ENCODE measurements at places on chromosomes 1 and 21.

- no peak for DNase-seq
These were observed 130.5 kb downstream of the ETS2 start for GRCh38 chr21:38936240-38936639.

GRCh38 chr21:33386222-33386784 lies 16.9 kb upstream of the IFNGR2 start:
- DNase-seq = no peak

GRCh38 chr1:112618721-112619517 lies at the start of gene ST7L:
TSS of gene ST7L (minus strand) at chr1:112619141. CDS start at chr1:112619113, 28 bp downstream.
- no peak for DNase-seq

DNA sequence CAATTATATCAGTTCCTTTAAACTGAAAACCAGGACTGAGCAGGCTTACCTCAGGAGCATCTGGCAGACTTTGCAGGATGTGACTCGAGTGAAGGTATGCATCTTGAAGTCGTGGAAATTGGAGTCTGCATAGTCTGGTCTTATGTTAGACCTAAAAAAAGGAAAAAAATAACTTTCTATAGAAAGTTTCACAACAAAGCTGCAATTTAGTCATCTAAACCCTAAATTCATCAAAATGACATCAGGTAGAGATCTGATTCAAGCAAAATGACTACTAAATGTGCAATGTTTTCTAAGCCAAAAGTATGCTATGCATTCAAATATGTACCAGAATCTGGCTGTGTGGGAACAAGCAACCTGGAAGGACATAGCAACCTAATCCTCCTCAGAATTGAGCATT lies 260.1 kb downstream of the VAV3 start:
- DNase-seq = no peak

GRCh38 chr1:157357111-157357510 lies 195.2 kb downstream of the FCRL5 start:
- no peak for DNase-seq

- no peak for DNase-seq
These were observed 28.8 kb downstream of the ZP4 start for GRCh38 chr1:237861944-237862343.

DNA sequence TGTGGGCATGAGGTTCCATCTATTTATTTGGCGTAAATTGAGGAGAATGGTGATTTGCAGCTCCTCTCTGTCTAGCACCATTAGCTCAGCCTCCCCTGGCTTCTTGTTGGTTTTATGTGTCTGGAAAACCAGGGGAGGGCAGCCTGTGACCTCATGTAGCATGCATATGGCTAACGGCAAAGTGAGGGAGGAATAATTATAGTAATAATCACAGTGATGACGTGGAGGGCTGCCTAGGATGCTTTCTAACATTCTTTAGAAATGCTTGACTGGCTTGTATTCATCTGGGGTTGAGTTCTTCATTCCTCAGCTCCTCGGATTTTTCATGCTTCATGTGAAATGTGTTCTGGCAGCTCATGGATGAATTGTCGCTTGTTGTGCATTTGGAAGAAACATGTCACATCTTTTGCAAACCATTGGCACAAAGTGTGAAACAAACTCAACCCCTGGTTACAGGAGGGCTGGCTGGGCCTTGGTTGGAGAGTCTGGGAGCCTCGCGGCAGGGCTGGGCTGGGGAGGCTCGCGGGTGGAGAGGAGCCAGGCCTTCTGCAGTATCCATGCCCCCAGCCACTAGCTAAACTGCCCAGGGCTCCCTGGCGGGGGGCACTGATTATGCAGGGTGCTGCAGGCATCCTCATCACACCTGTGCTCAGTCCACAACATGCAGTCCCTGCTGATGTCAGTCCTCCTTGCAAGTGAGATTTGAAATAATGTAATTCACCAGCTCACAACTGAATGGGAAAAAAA lies 149.6 kb downstream of the DISC1 start:
- DNase-seq = no peak

- no peak for DNase-seq
These were observed 941 bp upstream of the ROR1 start for GRCh38 chr1:63772876-63773275.

DNA sequence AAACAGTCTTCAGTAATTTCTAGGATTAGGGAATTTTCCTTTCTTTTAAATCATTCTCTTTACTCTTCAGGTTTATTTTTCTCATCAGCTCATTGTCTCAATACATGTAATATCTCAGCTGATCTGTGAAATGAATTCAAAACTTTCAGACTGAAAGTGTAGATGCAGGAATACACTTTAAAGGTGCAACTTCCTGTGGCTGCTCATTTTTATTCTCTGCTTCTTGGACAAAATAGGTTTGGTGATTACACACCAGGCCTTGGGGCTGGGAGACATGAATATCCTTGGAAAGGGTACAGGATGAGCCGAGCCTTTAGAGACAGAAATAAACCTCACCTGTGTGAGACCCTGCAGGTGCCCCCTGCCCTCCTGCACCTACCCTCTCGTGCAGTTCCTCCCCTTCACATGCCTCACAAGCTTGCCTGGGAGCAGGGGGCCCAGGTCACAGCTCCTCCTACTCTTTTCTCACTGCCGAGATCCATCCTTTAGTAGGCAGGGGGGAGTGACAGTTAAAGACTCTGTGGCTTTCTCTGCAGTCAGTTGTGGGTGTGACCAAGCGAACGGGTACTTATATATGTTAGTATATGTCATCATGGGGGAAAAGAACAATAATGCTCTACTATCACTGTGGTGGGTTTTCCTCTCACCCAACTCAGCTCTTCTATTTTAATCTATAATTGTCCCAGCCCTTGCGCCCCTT lies 23.6 kb downstream of the XCL2 start:
- DNase-seq = no peak

GRCh38 chr1:66439031-66439740 lies 94.8 kb upstream of the SGIP1 start:
- DNase-seq = no peak

DNA sequence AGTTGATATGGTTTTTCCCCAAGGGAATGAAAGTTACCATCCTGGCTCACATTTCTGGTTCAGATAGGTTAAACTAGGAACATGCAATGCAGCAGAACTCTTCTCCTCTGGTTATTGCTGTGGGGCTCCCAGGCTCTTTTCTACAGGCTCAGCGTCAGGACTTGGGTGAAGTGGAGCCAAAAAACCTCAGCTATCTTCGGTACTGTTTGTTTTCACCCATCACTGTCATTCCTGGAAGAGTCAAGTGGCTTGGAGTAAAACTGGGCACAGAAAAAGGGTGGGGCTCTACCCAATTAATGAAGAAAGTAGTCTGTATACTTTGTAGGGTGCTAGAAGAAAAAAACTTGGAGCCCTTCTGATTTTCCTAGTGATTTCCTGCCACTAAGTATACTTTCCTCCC lies 9.4 kb downstream of the WNT2B start:
- DNase-seq = no peak

- DNase-seq = no peak
These were observed 11.7 kb upstream of the TRAPPC10 start for GRCh38 chr21:44000360-44000759.

- no peak for DNase-seq
These were observed 1.9 kb upstream of the SLFNL1 start for GRCh38 chr1:41023279-41023990.

DNA sequence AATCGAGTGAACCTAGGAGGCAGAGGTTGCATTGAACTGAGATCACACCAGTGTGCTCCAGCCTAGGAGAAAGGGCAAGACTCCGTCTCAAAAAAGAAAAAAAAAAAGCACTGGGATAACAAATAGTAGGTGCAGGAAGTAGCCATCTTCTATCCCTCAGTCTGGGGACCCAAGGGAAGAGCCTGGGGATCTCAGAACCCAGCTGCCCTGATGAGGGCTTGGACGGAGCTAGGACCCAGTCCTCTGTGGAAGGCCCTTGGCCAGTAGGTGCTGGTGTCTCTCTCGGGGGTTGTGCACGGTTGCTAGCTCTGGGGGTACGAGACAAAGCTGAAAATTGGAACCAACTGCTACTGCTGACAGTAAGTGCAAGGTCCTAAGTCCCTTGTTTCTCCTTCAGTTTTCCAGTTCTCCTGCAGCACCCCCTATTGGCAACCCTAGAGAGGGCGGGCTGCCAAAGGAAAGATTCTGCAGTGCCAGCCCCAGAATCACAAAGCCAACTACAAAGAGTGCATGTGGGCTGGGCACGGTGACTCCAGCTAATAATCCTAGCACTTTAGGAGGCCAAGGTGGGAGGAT lies 57.6 kb upstream of the KIF1B start:
- peak; percentile 25 for DNase-seq

GRCh38 chr1:153763365-153764225 lies 11.6 kb upstream of the SLC27A3 start:
- no peak for DNase-seq

- DNase-seq = no peak
These were observed 15.5 kb downstream of the KCNA10 start for GRCh38 chr1:110503471-110503870.

- DNase-seq = no peak
These were observed 37.0 kb downstream of the AKNAD1 start for GRCh38 chr1:108819878-108820277.

GRCh38 chr1:92317836-92318493 lies 19.1 kb downstream of the RPAP2 start:
- DNase-seq = no peak

- no peak for DNase-seq
These were observed 1.9 kb upstream of the ETV3 start for GRCh38 chr1:157140063-157140588.

GRCh38 chr1:11951901-11952300 lies 17.4 kb downstream of the PLOD1 start:
- no peak for DNase-seq

- no peak for DNase-seq
These were observed 5.2 kb upstream of the NGF start for GRCh38 chr1:115343200-115343737.

GRCh38 chr1:72969461-72969860 lies 687.1 kb upstream of the NEGR1 start:
- DNase-seq = no peak

GRCh38 chr1:96508233-96508632 lies 213.4 kb upstream of the PTBP2 start:
- no peak for DNase-seq

- no peak for DNase-seq
These were observed 67.3 kb downstream of the VAV3 start for GRCh38 chr1:107897438-107898345.

- no peak for DNase-seq
These were observed 9.2 kb downstream of the SLC2A1 start for GRCh38 chr1:42949312-42950115.

GRCh38 chr1:101247404-101248287 lies 10.8 kb downstream of the S1PR1 start:
- no peak for DNase-seq

- DNase-seq = no peak
These were observed 5.1 kb upstream of the PTPRC start for GRCh38 chr1:198633675-198634121.

DNA sequence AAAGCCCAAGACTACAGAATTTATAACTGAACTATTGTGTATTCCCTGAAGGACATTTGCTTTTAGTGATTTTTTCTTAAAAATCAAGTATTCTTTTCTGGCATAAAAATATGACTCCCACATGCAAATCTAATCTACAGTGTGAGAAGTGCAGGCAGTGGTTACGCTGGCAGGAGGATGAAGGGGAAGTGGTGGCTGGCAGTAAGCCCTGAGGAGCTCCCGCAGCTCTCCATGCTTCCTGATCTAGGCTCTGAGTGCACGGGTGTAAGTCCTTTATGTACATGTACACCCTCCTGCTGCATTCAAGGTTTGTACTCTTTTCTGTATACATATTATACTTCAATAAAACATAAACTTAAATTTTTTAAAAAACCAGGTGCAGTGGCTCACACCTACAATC lies 67.5 kb upstream of the PRDX6 start:
- DNase-seq = no peak

GRCh38 chr1:232066521-232066920 lies 439.9 kb downstream of the DISC1 start:
- no peak for DNase-seq

DNA sequence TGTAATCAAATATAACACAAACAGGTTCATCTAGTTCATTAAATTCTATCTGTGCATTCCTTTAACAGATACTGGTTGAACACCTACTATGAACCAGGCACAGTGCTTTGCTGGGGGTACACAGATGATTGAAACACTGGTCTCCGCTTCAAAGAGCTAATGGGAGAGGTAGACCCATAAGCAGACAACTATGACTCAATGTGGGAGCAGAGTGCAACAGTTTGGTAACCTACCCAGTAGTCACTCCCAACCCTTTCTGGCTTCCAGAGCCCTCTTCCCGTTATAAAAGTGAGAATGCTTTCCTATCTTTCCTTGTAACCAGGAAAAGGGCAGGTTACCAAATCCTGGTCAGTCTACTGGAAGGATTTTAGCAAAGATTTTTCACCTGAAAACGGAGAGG lies 8.0 kb upstream of the ETV3 start:
- no peak for DNase-seq

- no peak for DNase-seq
These were observed 18.3 kb upstream of the HDAC1 start for GRCh38 chr1:32273391-32274208.

- DNase-seq = no peak
These were observed 83.8 kb upstream of the HOOK1 start for GRCh38 chr1:59730759-59731478.

DNA sequence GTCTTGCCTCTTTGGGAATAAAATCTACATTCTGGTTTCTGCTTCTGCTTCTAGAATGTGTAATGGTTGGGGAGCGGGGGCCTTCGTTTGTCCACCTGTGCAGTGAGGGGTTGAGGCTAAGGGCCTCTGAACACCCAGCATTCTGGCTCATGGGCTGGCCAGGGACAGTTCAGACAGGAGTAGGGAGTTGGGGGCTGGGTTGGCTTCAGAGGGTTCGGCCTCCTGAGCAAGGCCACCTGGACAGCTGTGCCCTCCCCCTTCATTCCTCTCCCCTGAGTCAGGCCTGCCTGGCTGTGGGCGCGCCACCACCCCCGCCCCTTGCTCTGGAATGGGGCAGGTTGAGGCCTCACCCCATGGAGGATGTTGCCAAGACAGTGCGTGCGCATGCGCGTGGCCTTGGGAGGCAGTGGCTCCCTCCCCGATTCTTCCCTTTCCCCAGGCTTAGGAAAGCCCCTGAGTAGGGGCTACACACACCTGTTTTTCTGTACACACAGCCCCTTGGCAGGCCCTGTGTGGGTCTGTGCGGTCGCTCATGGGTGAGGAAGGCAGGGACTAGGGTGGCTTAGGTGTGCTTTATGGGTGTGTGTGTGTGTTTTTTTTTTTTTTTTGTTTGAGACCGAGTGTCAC lies 57.0 kb downstream of the YARS1 start:
- DNase-seq = no peak

- DNase-seq = no peak
These were observed 19.0 kb downstream of the GART start for GRCh38 chr21:33522953-33523349.

GRCh38 chr1:17185485-17185860 lies 19.5 kb upstream of the PADI1 start:
- no peak for DNase-seq

DNA sequence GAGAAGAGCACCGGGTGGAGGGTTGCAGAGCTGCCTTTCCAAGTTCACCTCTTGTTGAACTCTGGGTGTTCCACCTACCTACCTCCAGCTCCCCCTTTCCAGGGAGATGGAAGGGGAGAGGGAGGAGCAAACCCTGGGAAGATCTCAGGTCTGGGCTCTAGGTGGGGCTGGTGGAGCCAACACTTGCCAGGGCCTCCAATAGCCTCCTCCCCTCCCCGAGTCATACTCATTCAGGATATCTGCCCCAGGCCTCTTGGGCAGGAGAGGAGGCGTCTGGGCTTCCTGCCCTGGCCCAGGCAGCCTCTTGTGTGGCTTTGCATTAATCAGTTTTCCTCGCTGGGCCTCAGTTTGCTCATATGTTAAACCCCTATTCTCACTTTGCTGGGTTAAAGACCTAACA lies 13.4 kb downstream of the RAP1GAP start:
- DNase-seq = no peak

All from GM12892 (cell line).